ENCODE measurements at places on chromosomes 1 and 21. TPM values are rescaled to one million over a fixed set of nuclear protein-coding genes. Genes with fewer than 3 reads are reported as not detected.

GRCh38 chr1:154619181-154619948 lies 11.4 kb upstream of the ADAR start:
- peak; percentile 33 for DNase-seq

DNA sequence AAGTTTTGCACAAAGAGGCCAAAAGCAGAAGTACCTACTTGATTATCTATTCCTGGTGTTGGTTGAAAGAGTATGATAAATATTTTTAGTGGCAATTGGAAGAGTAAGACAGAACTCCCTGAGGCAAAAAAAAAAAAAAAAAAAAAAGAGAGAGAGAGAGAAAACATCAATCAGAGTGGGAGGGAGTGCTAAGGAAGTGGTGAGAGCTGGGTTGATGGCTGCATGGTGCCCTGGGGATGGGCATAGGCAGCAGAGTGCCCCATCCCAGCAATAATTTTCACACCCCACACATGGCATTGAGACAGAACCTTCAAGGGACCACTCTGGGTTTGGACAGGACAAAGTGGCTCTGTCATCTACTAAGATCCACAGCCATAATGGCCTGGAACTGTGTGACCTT lies 59.4 kb upstream of the FAM20B start:
- DNase-seq, result no peak

DNA sequence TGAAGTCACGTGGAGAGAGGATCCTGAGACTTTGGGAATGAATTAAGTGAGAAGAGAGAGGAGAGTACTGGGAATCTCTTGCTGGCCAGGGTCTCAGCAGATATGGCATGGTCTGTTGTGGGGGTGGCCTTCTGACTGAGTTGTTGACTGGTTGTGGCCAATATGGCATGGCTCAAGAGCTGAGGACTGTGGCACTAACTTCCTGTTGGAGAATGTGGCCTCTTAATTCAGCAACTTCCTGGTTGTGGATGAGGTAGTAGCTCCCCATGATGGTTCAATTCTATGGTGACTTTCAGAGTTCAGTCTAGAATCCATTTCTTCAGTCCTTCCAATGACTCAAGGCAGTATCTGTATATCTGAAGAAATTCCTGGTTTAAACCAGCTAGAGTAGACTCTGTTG lies 44.7 kb upstream of the PAXBP1 start:
- no peak for DNase-seq

BROX gene
- 36.3 TPM for total RNA-seq
